ENCODE measurements at places on chromosomes 5 and 9.

GRCh38 chr5:162139190-162139589 is 71.6 kb downstream of the GABRG2 start:
- no peak for DNase-seq

DNA sequence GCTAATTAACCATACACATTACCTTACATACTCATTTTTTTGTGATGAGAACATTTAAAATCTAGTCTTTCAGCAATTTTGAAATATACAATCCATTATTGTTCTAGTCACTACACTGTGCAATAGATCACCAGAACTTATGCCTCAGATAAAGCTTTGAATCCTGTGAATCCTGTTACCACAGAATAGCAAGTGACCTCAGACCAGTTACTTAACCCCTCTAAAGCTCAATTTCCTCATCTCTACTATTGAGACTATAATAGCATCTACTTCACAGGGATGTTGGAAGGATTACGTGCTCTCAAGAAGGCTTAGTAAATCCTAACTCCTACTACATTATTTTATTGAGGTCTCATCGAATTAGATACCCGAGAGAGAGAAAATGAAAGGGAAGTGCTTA is 60.2 kb upstream of the PIP5K1B start:
- DNase-seq: no peak

DNA sequence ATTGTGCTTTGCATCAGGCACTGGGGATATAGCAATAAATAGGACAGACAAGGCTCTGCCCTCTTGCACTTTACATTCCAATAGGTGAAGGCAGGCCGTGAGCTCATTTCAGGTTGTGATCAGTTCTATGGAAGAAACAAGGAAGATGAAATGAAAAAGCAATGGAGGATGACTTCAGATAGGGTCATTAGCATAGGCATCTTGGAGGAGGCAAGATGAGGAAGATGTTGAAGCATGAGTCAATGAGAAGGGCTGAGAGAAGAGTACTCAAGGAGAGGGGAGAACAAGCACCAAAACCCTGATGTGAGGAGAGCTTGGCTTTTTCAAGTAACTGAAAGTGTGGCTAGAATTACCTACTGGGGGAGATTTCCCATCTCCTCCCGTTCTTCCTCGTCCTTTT is 5.0 kb upstream of the SPARC start:
- peak; percentile 89 for DNase-seq

GRCh38 chr5:1231354-1231905 is 6.2 kb downstream of the SLC6A18 start:
- no peak for DNase-seq

GRCh38 chr5:85132269-85132668 is 747.6 kb upstream of the EDIL3 start:
- DNase-seq: no peak

DNA sequence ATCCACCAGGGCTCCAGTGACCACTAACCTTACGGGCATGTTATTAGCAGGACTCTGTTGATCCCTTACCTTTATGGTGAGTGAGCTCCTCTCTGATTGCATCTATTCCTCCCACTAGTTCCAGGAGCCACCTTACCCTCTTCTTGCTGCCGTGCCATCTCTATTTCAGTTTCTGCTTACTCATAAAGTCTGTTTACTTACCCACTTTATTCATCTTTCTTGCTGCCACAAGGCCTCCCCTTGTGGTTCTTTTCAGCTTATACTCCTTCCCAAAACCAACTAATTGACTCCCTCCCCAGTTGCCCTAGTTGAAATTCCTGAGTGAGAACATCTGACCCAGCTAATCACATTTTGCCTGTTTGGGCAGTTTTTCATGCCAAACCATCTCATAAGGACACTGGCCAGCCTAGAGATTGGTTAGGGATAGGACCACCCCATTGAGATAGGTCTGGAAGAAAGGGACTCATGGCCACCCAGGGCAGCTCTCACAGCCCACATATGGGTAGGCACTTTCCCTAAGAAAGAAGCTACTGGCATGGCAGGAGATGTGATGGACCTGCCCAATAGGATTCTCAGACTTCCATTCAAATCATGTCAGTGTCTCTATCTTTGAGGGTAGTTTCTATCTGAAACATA is 412.7 kb downstream of the EFNA5 start:
- peak; percentile 21 for DNase-seq

DNA sequence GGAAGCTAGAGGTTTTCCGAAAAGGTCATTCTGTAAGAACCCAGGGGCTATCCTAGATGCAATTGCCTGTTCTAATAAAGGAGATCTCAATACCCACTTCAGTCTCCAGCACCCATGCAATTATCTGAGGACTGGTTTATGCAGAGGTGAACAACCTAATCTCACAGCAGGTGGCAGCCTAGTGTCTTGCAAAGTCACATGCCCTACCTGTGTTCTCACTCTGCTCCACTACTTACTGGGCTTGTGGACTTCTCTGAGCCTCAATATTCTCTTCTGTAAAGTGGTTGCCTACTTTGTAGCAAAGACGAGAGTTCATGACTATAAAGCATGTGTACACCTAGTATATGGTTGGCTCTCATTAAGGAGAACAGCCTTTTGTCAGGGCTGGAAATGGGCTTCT is 21.0 kb upstream of the ALDH1B1 start:
- DNase-seq: peak; percentile 75

GRCh38 chr5:6902597-6902996 is 189.4 kb downstream of the TENT4A start:
- DNase-seq: no peak

DNA sequence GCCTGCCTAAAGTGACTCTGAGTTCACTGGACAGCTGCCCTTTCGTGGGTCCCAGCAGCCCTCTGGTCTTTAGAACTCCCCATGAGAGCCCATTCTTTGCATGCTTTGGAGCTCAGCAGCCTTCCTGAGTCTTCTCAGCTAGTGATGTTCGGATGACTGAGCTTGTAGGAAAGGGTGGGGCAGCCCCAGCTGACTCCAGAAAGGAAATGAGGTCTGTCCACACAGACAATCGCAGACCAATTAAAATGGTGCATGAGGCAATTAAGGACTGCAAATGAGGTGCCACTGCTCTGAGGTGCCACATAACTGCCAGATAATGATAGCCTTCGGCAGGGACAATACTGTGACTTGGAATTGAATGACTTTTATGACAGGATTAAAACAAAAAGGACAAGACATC is 25.4 kb upstream of the TOMM5 start:
- peak; percentile 35 for DNase-seq

GRCh38 chr5:112616812-112617547 is 120.7 kb upstream of the APC start:
- no peak for DNase-seq

GRCh38 chr5:57175551-57176309 is 1.9 kb downstream of the GPBP1 start:
- peak; percentile 29 for DNase-seq

GRCh38 chr9:136898483-136899100 is 12.3 kb downstream of the TRAF2 start:
- DNase-seq: no peak

GRCh38 chr5:45171563-45171962 is 362.8 kb downstream of the MRPS30 start:
- no peak for DNase-seq

GRCh38 chr5:100553209-100553608 is 18.0 kb downstream of the FAM174A start:
- DNase-seq: no peak

All from kidney tubule cell (primary cell).